ENCODE measurements at places on chromosomes 7 and 10.

DNA sequence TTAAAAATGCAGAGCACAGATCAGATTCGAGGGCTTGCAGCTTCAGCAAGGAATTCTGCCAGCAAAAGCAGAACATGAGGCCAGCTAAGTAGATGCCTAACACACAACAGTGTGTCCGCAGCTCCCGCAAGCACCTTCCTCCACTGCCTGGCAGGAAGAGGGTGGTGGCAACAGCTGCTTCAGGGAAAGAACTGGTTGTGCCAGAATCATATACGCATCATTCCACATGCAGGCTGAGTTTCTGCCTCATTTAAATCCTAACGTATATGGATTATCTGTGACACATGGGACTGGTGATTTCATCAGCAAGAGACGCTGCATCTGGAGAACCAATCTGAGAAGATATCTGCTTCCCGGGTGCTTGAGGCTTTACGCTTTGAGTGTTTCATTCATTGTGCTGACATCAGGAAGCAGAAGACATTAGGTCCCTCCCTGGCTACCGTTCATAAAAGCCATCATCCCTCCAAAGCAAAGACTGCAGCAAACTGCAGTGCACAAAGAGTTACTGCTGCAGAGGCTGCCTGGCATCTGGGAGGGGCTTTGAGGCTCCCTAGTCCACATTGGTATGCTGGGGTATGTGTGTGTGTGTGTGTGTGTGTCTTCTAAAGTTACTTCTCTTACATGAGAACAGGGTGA is 78.8 kb downstream of the FAM13C start:
- DNase-seq, result peak; percentile 86

GRCh38 chr10:34690383-34691049 is 124.6 kb downstream of the PARD3 start:
- DNase-seq, result no peak

DNA sequence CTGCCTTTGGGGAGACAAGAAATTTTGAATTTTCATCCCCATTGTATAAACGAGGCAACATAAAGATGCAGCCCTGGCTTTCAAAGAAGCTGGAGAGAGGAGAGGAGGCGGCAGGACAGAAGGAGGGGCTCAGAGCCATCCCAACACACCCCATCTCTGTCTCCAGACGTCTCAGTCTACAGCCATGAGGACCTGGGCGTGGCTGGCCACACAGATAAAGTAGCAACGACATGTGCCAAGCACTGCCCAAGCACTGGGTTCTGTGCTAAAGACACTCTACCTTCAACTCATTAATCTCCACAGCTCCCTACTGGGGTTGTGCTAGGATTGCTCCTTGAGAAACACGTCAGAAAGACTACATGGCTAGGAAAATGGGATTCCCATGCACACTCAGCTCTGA is 65.2 kb downstream of the DLG5 start:
- DNase-seq, result no peak

GRCh38 chr10:90945491-90946070 is 24.7 kb upstream of the ANKRD1 start:
- DNase-seq, result no peak

DNA sequence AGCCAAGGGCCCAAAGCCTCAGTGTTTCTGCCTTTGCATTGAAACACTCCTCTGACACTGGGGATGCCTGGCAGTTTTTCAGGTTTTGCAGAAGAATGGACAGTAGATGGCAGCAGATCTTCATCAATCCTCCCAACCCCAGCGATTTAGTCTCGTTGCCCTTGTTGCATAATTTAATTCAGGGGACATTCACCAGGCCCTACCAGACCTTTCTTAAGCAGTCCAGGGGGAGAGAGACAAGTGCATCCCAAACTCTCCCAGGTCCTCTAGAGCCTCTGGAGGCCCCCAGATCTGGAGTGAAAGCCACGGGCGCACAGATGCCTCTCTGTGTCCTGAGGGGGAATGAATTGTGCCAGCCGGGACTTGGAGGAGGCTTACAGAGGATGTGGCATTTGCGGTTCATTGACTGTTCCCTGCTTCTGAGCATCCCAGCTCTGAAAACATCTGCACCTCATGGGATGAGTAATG is 29.6 kb downstream of the MINDY4 start:
- DNase-seq, result peak; percentile 34

DNA sequence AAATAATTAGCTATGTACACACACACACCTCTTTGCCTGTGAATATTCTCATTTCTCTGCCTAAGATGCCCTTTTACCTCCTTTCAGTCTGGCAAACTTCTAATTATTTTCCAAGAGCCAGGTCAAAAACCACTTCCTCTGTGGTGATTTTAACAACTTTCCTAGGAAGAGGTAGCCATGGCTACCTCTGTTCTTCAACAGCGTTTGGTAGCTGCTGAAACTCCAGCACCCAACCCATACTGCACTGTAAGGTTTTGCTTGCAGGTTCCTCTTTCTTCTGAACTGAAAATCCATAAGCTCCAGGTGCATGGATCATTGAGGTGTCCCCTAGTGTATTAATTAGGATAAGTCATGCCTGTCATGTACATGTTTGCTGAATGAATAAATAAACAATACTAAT is 25.6 kb downstream of the NRCAM start:
- DNase-seq, result no peak

DNA sequence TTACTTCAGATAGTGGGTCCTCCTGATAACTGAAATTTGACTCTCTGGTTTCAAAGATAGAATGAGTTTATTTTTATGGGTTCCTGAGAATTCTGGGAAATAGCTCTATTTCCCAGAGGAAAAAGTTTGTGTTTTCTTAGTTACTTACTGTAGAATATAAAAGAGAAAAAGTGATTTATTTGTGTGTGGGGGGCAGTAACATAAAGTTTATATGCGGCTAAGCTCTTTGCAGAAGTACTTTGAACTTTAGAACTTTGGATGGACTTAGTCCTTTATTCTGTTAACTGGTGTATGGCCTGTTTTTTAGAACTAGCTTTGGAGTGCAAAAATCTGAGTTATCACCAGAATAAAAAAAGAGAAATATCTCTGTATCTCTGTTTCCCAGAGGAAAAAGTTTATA is 157.1 kb downstream of the BBS9 start:
- DNase-seq, result no peak

DNA sequence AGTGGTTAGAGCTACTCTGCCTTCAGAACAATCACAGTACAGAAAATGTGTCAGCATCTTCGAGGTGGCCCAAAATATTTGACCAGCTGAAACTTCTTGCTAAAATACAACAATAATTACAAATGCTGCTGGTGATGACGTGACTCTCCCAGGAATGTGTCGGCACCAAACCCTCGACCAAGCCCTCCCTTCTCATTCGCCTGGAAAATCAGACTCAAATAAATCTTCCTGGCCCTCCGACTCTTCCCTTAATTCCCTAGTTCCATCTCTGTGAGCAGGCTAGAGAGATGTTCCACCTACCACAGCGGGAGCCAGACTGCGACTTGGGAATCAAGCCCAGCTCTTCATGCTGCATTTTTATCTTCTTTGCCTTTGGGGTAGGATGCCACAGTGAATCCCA is 4.1 kb downstream of the PRSS2 start:
- DNase-seq, result no peak

GRCh38 chr10:86203162-86203905 is 163.3 kb downstream of the GRID1 start:
- DNase-seq, result no peak

DNA sequence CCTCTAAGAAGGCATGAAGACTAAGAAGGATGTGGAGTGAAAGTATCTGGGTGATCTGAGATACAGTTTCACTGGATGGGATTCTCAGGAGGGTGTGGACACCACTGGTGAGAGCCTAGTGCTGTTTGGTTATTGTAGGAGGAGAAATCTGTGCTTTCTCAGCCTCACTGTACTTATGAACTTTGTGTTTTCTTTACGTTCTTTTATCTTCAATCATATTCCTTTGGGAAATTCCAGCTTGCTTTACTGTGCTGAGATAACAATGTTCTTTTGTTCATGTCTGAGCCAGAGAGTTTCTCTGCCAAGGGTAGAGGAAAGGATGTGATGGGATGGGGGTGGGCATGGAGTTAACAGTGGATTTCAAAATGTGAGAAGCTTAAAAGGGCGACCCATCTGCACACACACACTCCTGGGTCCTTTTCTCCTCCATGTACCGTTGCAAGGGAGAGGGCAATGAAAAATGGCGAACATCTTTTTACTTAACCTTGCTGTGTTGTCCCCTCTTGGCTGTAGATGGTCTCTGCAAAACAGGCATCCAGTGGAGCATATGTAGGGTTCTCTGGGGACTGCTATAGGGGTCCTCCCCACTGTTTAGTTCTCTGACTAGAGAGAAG is 25.0 kb upstream of the TAX1BP1 start:
- no peak for DNase-seq

DNA sequence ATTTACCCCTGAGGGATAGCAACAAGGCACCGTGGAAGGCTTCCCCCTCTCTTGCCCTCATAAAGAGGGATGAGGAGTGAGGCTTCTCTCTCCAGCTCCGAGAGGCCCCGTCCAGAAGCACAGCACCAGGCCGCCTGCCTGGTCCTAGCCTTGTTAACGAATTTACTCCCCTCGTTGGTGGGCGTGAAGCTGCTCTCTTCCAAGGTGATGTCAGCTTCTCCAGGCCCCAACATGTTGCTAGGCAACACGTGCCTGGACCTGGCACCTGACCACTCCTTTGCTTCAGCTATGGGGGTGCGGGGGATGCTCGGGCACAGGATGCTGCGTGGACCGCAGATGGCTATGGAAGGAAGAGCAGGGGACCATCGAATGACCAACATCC is 135.2 kb upstream of the MGMT start:
- DNase-seq, result no peak

DNA sequence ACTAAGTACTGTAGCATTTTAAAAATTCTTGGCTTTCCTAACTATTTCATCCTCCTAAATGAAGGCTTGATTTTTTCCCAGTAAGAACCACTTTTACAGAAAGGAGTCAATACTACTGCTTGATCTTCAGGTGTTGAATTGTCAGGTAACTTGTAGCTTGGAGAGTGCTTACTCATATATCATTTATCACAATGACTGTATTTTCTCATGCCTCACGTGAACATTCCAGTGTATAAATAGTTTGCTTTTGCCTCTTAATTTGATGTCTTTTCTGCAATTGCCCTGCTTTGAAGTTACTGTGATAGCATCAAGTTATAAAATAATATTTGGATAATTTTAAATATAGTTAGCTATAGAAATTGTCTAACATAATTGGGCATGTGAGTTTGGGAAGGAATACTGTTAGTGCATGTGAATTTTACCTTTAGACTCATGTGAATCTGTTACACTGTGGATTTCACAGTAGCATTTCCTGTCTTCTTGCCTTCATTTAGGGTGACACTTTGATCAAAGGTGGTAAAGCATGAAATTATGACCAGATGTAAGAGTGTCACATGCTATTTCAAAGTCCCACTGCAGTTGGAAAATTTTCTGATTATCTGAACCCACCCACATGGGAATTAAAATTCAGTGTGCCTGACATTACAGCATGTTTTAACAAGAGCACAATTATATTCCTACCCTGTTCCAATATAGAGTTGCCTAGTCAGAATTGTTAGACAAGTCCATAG is 962.8 kb downstream of the DNAJB9 start:
- DNase-seq, result no peak

DNA sequence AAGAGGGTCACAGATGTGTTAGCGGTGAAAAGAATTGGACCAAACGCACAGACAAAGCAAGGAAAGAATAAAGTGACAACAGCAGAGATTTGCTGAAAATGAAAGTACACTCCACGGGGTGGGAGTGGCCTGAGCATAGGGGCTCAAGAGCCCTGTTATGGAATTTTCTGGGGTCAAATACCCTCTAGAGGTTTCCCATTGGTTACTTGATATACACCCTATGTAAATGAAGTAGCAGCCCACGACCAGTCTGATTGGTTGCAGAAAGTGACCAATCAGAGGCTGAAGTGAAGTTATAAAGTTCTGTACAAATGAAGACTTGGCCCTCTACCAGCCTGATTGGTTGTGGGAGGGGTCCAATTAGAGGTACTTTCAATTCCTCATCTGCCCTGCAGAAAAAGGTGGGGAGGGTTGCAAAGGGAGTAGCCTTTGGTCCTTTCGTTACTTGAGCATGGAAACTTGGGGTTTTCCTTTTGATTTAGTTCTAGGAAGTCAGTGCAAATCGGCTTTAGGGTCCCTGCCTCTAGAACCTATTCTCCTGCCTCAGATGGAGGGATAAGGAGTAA is 125.6 kb upstream of the PRPS1L1 start:
- DNase-seq, result no peak

GRCh38 chr10:84188815-84189214 is 5.5 kb upstream of the CDHR1 start:
- no peak for DNase-seq

All from NCI-H446 treated with DMSO at 0.1 percent for 48 hours (cell line).